Activated CD8-positive, alpha-beta memory T cell treated with anti-CD3 and anti-CD28 coated beads for 1 hour (primary cell): ENCODE measurements at places on chromosomes 4 and X.

- no peak for DNase-seq
These were observed 36.0 kb upstream of the TTC29 start for GRCh38 chr4:146981651-146982050.

DNA sequence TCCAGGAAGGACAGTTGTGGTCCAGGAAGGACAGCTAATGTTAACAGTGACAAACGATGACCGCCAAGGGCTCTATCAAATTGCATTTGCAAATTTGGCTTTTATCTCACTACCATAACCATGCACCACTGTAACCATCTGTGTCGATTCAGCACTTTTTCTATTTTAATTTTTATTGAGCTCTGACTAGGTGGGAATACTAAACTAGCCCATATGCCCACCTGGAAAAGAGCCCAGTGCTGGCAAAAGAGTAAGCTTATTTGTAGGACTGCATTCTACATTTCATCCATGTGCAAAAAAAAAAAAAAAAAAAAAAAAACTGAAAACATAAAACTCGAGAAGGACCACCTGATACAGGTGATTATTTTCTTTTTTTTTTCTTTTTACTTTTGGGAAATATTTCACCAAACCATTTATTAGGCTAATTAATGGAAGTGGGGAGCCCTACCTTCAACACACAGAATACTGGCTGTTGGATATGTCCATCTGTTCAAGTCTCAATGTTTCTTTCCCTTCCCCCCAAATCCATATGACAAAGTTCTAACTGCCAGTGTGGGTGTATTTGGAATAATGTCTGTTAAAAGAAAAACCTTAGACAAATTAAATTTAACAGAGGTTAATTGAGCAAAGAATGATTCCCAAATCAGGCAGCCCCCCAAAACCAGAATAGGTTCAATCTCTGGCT is 99.5 kb upstream of the MXRA5 start:
- DNase-seq: no peak

- no peak for DNase-seq
These were observed 301.7 kb upstream of the DIPK2B start for GRCh38 chrX:45502396-45502795.

DNA sequence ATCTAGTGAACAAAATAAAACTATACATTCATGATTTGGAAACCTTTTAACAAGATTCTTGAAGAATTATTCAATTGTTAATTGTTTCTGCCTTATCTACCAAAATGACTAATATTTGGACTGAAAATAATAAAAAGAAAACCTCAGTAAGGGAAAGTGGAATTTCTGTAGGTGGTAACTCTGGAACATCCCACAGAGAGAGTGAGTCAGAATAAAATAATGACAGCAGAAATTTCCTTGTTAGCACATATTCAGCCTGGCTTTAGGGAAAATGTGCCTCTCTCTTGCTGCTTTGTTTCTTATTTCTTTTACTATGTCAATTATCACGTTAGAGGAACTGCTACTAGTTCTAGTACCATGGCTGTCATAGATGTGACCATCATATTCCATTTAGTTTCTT is 421.5 kb upstream of the GNPDA2 start:
- DNase-seq: no peak

DNA sequence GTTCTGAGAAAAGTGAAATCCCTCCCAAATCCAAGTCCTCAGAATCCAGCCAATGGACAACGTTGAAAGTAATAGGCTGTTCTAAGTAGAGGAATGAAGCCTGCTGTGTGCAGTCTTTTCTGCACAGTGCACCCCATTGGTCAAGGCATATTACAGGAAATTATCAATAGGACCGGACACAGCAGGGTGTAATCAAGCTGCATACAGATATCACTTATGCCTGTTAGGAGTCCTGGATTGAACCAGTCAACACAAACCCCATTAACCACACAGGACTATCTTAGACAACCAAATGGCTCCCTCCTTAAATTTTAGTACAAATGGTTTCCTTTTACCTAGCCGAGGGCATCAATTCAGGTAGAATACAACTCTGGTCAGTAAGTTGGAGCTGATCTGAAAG is 34.2 kb upstream of the MAGEA8 start:
- DNase-seq: no peak

GRCh38 chr4:81179326-81179725 is 35.7 kb downstream of the PRKG2 start:
- no peak for DNase-seq

- peak; percentile 1 for DNase-seq
These were observed 797 bp downstream of the CD99L2 start for GRCh38 chrX:150897421-150898320.

- DNase-seq: no peak
These were observed 1453.1 kb downstream of the ARAP2 start for GRCh38 chr4:34791209-34791608.

DNA sequence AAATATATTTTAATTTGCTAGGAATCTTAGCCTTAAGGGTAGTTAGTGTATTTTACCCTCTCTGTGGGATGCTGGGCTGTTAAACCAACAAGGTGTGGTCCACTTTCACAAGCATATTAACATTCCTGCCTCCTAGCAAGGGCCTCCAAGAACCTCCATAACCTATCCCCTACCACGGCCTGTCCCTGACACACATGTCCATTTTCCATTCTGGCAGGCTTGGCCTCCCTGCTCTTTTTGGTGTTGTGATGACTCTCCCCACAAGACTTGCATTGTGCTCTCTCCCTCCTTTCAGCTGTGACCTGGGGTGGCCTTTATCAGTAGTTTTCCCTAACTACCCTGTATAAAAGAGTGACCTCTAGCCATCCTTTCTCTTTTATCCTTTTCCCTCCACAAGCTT is 120.2 kb downstream of the KLHL8 start:
- no peak for DNase-seq

DNA sequence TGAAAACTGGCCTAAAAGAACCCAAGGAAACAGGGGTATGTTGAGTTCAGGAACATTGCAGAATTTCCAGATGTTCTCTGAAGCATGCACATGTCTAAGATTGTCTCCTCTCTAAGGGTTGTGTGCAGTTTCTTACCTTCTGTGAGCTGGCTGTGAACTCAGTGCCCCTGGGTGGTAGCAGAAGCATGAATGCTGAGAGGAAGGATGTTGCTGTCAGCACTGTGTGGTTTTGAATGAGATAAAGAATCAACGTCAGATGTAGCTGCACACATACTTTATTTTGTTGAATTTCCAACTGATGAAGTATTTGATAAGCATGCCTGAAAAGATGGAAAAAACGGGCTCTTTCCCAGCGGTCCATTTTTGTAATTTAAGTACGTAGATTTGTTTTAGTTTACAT is 23.8 kb upstream of the CD38 start:
- no peak for DNase-seq

DNA sequence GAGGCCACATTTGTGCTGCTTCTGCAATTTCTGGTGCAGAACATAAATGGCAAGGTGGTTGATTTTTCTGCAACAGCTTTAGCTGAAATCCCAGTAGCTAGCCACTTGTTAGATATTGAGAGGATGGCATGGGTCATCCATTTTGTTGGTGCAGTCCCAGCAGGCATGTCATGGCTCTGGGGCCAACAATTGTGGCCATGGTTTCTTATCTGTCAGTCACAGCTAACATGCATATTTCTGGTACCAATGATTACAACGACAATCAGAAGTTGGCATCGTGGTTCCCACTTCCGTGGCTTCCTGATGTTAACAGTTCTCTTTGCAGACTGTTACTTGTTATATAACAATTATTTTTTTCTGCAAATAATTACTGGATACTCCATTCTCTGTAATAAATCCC is 42.8 kb upstream of the PRKG2 start:
- DNase-seq: no peak

DNA sequence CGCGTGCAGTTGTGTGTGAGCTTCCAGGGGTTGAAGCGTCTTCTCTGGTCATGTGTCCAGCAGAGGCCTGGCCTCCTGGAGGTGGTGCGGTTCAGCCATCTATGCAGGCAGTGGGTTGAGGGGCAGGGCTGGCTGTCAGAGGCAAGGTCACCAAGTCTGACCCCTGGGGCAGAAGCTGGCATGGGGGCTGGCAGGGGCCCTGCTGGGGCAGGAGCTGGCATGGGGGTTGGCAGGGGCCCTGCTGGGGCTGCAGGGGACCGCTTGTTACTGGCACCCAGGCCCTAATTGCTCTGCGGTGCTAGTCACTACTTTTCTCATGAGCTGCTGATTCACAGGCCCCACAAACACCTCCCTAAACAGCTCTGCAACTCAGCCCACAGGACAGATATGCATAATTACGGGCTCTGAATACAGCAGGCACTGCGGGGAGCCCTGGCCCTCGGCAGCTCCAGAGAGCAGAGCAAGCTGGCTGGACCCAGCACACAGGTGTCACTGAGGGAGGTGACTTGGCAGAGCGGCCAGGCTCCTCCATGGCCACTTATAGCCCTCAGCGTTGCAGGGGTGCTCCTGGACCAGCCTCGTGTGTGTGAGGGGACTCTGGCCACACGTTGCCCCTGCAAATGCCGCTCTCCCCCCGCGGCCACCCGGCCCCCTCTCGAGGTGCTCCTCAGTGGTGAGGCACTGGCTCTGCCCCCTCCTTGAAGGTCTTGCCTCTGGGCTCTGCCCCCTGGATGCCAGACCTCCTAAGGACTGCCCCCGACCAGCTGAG is 32.7 kb downstream of the CPLX1 start:
- DNase-seq: no peak

DNA sequence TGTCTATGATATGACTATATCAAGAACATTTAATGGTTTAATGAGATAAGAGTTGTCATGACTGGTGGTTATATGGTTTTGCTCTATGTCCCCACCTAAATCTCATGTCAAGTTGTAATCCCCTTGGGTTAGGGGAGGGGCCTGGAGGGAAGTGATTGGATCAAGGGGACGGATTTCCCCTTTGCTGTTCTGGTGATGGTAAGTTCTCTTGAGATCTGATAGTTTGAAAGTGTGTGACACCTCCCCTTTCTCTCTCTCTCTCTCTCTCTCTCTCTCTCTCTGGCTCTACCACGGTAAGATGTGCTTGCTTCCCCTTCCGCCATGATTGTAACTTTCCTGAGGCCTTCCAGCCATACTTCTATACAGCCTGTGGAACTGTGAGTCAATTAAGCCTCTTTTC is 803.4 kb downstream of the TRIML1 start:
- no peak for DNase-seq

GRCh38 chr4:152045449-152045806 is 284.6 kb upstream of the GATB start:
- no peak for DNase-seq

DNA sequence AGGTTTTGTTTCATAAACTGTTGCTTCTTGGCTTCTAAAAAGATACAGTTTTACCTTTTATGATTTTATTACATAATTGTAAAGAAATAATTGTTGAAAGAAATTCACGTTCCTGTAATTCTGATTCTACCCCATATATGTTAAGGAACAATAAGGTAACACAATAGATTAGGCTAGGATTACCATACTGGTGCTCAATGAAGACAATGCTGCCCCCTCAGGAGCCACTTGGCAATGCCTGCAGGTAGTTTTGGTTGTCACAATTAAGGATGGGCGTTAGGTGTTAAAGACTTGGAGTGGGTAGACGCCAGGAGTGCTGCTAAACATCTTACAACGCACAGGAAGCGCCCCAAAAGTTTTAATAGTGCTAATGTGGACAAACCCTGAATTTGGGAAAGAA is 133.2 kb downstream of the NLGN4X start:
- no peak for DNase-seq

GRCh38 chr4:128288689-128289106 is 1.1 kb upstream of the PGRMC2 start:
- DNase-seq: no peak

GRCh38 chr4:174210952-174211490 is 72.4 kb downstream of the FBXO8 start:
- DNase-seq: no peak

- no peak for DNase-seq
These were observed 99.5 kb downstream of the ZNF827 start for GRCh38 chr4:145839151-145839550.

- DNase-seq: no peak
These were observed 4.6 kb upstream of the GRID2 start for GRCh38 chr4:92299152-92299551.

- no peak for DNase-seq
These were observed 6.7 kb downstream of the FLNA start for GRCh38 chrX:154367474-154368308.

- no peak for DNase-seq
These were observed 149.2 kb downstream of the CBR4 start for GRCh38 chr4:168860827-168861226.

DNA sequence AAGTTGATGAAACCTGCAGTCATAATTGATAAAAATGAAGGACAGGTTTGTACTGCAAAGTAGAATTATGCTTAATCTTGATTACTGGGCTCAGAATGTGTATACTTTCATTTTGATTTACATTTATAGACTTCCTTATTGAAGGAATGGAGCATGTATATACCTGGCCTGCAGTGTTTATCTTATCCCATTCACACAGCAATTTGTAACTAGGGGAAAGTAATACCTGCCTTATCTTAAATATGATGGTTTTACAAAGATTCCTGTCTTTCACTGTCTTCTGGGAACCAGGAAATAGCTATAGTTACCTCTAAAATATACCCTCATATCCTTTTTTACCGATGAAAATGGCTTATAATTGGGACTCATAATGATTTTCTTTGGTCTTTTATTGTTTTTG is 29.7 kb downstream of the ADD1 start:
- no peak for DNase-seq

DNA sequence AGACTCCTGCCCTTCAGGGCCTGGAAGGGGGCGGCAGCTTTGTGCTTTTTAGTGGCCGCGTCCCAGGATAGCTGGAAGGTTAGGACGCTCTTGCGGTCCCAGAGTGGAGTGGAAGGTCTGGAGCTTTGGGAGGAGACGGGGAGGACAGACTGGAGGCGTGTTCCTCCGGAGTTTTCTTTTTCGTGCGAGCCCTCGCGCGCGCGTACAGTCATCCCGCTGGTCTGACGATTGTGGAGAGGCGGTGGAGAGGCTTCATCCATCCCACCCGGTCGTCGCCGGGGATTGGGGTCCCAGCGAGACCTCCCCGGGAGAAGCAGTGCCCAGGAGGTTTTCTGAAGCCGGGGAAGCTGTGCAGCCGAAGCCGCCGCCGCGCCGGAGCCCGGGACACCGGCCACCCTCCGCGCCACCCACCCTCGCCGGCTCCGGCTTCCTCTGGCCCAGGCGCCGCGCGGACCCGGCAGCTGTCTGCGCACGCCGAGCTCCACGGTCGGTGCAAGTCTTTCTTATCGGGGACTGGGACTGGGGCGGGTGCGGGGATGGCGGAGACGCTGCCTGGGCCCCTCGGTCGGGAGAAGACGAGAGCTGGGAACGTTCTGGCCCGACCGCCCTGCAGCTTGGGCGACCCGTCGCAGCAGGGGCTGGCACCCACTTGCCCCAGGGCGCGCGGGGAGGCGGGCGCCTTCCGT is at the start of gene EDNRA:
Gene EDNRA (plus strand): TSS at position 207 of the 686 bp plus-strand sequence. CDS start 4,585 bp downstream, outside the sequence.
- DNase-seq: no peak

DNA sequence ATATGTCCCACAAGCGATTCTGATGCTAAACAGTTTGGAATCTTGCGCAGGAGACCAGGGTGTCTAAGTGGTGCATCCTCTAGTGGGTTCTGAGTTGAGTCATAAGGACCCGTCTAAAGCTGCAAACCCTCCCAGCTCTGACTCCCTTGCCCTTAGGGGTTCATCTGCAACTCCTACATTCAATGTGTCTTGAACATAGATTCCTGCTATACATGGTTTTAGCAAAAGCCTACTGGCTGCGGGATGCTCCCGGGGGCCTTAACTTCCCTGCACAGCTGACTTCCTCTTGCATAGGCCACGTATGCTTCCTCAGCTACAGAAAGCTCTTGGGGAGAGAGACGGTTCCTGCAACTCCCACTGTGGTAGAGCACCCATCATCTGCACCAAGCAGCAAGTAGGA is 236.7 kb downstream of the EVC2 start:
- no peak for DNase-seq
